ENCODE measurements at places on chromosomes 16 and 17.

- DNase-seq = no peak
Measured at GRCh38 chr16:87125206-87126155, 191.7 kb downstream of the C16orf95 start.

GRCh38 chr16:89504091-89504490 lies 4.1 kb upstream of the SPG7 start:
- no peak for DNase-seq

DNA sequence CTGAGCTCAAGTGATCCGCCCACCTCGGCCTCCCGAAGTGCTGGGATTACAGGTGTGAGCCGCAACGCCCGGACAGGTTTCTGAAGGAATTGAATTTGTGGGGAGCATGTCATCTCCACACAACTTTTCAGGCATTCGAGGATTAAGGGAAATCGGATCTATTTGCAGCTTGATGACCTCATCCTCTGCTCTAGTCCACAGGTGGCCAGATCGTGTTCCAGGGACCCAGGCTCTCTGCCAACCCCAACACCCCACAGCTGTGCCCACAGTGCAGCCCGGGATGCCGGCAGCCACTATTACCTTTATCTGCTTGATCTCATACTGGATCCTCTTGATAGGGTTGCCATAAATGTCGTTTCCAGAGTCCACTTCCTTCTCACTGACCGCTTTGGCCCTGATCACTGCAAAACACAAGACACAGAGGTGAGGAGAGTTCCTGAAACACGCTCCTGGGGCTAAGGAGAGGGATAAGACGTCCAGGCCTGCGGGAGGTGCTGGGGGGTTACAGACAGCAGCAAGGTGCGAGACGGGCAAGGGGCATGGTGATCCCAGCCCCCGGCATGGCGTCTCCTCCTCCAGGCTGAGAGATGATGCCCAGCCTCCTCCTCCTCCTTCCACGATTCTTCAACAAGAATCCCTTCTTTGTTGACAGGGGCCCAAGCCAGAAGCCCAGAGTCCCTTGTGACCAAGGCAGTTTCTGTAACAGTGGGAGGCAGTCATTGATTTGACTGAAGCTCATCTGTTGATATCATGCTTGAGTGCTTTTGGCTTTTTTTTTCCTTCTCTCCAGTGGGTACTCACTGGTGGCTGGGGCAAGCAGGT lies 29.3 kb downstream of the CEP295NL start:
- no peak for DNase-seq

DNA sequence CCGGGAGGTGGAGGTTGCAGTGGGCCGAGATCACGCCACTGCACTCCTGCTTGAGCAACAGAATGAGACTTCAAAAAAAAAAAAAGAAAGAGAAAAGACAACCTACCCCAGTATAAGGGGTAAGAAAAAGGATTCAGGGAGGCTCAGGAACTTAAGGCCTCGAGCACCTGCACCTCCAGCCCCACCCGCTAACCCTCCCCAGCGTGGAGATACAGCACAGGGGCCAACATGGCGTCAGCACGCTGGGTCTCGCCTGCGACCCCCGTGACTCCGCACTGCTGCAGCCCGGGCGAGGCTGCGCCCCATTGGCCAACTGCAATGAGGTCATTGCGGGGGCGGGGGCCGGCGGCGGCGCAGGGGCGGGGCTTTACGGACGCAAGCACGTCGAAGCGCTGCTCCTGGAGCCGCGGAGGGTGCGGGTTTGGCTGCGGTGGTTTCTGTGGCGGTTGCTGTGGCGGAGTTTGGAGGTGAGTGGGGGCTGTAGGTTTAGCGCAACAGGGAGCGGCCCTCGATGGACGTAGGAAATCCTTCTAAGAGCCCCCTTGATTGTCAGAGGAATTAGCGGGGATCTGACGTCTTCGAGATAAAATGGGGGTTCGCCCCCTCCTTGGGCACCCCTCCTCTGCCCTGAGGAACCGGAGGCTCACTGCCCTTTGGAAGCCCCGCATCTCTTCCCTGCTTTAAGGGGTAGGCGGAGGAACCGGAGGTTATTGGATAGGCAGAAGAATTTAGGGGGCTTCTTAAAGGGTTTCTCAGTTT lies at the start of gene ATP6V0A1:
Gene ATP6V0A1 (plus strand): TSS at position 382 of the 759 bp plus-strand sequence. CDS start 2,017 bp downstream, outside the sequence.
- peak; percentile 71 for DNase-seq

DNA sequence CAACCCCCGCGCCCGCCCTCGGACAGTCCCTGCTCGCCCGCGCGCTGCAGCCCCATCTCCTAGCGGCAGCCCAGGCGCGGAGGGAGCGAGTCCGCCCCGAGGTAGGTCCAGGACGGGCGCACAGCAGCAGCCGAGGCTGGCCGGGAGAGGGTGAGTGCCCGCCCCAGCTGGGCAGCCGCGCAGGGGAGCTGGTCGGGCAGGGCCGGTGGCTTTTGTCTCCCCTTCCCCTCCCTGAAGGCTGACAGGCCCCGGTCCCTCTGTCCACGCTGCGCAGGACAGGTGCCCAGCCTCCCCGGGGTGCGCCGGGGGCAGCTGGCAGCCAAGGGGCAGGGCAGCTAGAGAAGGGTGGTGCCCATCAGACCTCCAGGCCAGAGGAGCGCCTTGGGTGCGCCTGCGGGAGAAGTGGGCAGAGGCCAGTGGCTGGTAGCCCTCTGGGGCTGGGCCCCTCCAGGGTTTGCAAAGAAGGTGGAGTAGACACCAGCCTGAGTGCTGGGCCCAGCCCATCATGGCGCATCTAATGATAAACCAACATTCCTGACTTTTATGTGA lies 278 bp downstream of the ITGB4 start:
- DNase-seq = no peak

DNA sequence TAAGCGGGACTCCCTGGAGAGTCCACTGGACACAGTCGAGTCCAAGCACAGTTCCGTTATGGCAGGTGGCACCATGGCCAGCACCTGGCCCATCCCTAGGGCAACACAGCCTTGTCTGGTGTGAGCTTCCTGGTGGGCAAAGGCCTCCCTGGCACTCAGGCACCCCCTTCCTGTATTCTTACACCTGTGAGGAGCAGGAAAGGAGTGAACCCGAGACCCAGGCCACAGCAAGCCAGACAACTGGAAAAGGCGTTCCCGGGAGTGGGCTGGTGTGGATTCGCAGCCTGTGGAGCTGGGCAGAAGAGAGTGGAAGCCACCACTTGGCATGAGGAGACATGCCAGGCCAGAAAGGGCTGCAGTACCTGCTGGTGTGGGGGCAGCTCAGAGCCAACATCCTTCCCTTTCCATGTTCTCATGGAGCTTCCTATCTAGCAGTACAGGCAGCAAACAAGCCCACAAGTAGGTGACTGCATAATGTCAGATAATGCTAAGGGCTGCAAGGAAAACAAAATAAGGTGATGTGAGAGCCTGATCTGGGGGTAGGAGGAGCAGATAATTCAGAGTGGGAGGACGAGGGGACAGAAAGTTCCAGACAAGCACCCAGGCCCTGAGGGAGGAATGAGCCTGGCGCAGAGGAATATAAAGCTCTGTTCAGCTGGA lies 87.0 kb downstream of the GNAO1 start:
- no peak for DNase-seq

GRCh38 chr16:1556254-1556653 lies 22.8 kb downstream of the TMEM204 start:
- no peak for DNase-seq

- DNase-seq = no peak
Measured at GRCh38 chr17:28169621-28170349, 127.3 kb downstream of the NLK start.

GRCh38 chr17:32584792-32585191 lies 98.0 kb downstream of the CDK5R1 start:
- no peak for DNase-seq

- DNase-seq = peak; percentile 45
Measured at GRCh38 chr17:32998111-32998886, 6.7 kb downstream of the SPACA3 start.

- DNase-seq = no peak
Measured at GRCh38 chr16:55113210-55113609, 182.5 kb downstream of the IRX5 start.

GRCh38 chr17:58679263-58680037 lies 12.4 kb downstream of the TEX14 start:
- no peak for DNase-seq

- DNase-seq = no peak
Measured at GRCh38 chr16:83586036-83586435, 221.7 kb upstream of the HSBP1 start.

GRCh38 chr16:71537643-71538042 lies 11.4 kb downstream of the CHST4 start:
- no peak for DNase-seq

- DNase-seq = no peak
Measured at GRCh38 chr16:5490499-5490898, 392.9 kb upstream of the EEF2KMT start.

- DNase-seq = peak; percentile 11
Measured at GRCh38 chr17:80938556-80938955, 53.1 kb upstream of the CHMP6 start.

DNA sequence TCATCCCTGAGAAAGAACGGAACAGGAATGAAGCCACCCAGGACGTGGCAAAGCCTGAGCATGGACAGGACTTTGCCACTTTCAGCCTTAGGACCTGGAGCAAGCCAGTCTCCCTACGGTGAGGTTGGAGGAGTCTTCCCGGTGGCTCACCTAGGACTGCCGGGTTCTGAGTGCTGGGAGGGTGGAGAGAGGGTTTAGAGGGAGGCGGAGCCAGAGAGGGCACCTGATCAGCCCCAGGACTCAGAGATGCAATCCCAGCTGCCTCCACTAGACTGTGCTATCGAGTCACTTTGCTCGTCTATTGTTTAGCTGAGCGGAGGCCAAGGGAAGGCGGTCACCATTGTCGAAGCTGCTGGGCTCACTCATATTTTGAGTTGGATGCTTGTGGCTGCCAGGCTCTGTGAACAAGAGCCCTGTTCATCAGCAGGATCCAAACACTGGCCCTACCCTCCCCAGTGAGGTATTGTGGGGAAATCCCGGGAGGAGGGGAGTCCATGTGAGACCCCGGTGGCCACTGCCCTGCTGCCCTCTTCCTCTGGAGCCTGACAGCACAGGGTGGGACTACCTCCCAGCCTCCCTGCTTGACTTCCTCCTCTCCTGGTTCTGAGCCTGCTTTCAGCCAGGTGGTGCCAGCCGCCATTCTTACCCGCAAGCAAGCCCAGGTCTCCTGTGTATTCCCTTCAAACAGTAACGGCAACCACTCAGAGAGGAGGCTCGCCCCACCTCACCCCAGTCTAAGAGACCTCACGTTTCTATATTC lies 7.0 kb downstream of the KRT14 start:
- DNase-seq = peak; percentile 15

DNA sequence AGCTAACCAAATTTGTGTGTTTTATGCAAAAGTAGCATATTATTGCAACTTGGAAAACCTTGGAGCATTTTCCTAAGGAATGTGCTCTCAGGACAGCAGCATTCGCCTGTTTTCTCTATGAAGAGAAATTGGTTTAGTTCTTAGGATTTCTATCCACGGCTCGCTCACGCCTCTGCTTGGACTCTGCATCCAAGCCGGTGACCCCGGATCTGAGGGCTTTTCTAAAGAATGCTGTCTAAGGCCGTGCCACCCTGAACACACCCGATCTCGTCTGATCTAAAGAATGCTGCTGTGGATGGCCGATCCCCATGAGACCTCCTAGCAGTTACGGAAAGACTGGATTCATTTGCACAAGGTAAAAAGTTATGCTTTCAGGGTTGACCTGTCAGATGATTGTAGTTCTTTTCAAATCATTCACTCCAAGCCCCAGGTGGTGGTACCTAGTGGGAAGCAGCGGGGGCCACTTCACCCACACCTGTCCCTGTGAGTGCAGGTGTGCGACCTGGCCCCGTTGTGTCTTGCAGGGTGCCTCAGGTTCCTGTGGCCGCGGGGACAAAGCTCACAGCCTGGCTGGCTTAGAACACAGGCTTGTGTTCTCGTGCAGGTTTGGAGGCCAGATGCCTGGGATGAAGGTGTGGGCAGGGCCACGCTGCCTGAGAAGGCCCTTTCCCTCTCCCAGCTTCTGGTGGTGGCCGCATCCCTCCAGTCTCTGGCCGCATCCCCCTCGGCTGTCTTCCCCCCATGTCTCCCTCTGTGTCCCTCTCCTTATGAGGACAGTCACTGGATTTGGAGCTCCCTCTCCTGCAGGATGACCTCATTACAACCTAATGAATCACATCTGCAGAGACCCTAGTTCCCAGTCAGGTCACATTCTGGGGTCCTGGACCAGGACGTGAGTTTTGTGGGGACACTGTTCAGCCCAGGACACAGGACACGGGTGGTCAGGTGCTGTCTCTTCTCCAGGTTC lies 71.1 kb downstream of the BANP start:
- DNase-seq = no peak

DNA sequence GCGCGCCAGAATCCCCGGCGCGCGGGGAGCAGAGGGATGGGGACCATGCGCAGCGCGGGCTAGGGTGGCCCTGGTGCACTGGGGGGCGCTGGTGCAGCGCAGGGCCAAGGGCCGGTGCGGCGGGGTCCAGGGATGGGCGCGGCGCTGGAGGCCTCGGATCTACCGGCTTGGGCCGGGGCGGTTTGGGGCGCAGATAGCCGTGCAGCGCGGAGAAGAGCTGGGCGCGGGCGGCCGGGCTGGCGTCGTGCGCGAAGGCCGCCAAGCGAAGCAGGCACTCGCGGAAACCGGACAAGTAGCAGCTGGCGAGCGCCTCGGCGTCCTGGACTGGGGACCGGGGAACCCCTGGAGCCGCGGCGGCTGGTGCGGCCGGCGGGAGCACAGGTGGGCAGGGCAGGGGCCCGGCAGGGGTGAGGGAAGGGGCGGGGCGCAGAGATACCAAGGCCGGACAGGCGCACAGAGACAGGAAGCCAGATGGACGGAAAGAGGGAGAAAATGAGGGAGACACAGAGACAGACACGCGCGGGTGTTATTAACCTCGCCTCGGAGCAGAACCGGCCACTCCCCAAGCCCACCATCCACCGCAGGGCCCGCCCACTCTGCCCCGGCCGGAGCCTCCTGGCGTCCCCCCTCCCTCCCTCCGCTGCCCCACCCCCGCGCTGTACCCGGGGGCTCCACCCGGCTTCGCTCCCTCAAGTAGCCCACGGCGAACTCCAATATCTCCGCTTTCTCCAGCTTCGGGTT lies 2.1 kb downstream of the HES7 start:
- no peak for DNase-seq

- DNase-seq = no peak
Measured at GRCh38 chr17:70787721-70788300, 618.5 kb downstream of the KCNJ2 start.

DNA sequence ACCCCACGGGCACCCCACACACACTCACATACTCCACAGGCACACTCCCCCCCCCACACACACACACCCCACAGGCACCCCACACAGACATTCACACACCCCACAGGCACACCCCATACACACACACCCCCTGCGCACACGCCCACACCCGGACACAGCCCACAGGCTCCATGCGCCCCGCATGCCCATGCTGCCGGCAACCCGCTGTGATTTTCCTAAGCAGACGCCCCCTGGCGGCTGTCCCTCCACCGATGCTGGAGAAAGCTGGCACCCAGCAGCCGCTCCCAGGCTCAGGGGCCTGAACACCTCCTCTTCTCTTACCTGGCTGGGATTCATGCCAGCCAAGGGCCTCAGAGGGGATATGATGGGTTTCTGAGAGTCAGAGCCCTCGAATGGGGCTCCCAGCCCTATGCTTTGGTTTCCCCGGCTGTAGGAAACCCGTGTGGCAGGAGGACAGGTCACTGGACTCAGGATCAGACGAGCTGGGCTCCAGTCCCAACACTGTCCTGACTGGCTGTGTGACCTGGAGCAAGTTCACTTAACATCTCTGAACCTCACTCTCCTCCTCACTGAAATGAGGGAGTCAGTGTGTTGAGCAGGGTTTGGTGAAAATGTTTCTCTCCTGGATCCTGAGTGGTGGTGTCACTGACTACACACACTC lies 19.6 kb upstream of the TNFRSF13B start:
- peak; percentile 65 for DNase-seq

GRCh38 chr17:2202996-2203575 lies 100.5 kb downstream of the SMG6 start:
- DNase-seq = no peak

- DNase-seq = no peak
Measured at GRCh38 chr17:59427425-59427921, 96.0 kb downstream of the YPEL2 start.

- no peak for DNase-seq
Measured at GRCh38 chr16:19703172-19703889, 14.7 kb downstream of the KNOP1 start.
